ENCODE measurements at places on chromosomes 2 and 18.
A peak's percentile ranks its signal among the peaks of the same experiment; 100 is the strongest.

- DNase-seq = no peak
These were observed 39.3 kb downstream of the CD302 start for GRCh38 chr2:159758686-159759085.

GRCh38 chr2:24872344-24873115 lies 47.5 kb downstream of the ADCY3 start:
- no peak for DNase-seq

DNA sequence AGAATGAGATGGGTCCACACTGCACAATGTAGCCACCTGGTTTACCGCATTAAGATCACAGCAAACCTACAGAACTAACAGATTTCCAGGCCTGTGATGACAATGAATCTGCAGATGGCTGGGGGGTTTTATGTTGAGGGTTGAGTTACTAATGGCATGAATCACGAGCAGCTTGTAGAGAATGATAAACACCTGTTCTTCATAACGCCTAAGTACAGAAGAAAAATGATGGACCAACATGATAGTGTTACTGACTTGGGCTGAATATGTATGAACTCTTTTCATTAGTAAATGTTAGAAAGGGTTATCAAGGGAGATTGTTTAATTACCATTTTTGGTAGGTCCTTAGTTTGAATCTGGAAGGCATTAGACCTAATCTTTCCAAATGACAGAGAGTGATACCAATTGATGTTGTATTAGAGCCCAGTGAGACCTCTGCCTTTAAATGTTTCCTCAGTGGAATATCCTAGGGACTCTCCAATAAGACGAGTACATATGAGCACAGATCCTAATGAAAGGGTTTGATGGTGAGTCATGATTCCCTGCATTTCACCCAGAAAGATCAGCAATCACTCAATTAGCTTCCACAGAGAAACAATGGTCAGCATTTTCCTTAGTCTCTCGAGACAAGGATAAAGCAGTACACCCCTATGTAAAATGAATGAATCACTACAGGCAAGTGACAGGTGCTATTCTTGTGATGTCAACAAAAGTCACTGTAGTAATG lies 243.8 kb downstream of the DLGAP1 start:
- no peak for DNase-seq

- DNase-seq = peak; percentile 67
These were observed 104.1 kb downstream of the CHN1 start for GRCh38 chr2:174901075-174901474.

DNA sequence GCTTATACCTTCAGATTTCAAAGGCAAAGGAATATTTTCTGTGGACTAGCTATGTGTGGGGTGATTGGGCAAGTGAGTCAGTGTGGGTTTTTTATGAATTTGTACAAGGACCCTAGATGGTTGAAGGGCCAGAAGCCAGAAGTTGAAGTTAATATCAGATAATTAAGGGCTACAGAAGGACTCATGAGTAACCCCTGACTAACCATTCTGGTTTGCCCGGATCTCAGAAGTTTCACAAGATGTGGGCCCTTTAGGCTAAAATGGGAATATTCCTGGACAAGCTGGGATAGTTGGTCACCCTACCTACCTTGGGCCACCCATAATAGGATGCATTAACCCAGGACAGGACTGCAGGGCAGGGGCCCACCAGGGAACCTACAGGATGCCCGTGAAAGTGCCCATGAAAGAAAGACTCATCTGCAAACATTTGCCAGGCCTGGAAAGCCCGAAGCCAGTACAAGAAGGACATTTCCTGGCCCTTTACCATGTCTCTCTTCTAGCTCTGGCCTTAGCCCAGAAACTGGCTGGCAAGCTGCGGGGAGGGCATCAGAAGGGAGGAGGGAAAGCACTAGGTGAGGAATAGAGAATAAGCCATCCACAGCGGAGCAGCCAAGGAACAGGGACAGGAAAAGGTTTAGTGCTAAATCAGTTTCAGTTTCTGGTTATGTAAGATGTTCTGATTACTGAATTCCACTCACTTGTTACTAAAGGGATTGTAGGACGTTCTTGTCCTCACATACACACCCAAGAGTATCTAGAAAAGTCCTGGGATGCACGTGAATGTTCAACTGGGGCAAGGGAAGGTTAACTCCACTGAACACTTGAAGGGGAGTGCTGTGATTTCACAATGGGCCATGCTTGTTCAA lies 33.6 kb downstream of the GCG start:
- peak; percentile 66 for DNase-seq

- DNase-seq = no peak
These were observed 18.4 kb upstream of the ST8SIA3 start for GRCh38 chr18:57333940-57334339.

- DNase-seq = no peak
These were observed 91.5 kb downstream of the MSH2 start for GRCh38 chr2:47494267-47495130.

- DNase-seq = no peak
These were observed 158.3 kb downstream of the PRPF40A start for GRCh38 chr2:152559008-152559407.

GRCh38 chr18:78422336-78422735 lies 557.3 kb upstream of the SALL3 start:
- no peak for DNase-seq

DNA sequence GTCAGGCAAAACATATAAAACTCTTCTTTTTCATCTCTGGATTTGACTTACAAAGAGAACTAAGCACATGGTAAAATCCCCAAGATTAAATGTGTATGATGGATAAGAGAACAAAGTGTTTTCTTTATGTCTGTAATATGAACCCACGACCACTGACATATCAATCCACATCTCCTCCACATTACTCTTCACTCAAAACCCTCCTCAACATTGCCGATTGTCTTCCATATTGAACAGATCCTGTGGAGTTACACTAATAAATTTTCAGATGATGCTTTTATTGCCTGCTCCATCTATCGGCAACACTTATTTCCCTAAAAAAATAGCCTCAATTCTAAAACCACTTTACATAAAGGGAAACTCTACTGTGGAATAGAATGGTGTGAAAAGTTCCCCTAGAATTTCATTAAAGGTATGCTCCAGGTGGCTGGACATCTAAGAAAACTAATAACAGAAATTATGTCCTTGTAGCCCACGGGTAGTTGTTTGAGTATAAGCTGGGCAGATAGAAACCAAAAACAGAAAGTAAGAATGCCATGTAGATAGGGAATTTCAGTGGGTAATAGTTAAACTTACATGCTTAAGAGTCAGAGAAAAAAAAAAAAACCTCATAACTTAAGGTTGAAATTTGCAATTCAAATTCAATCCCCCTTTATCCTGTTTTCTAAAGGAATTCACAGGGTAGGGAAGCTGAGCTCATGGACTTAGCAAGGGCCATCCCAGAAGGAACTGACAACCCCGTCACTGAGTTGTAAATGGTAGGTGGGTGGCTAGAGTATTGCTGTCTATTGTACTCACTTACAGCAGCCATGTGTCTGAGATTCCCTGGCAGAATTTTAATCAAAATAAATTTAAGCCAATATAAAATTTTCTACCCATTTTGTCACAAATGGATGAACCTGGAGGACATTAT lies 305.4 kb upstream of the LYPD1 start:
- DNase-seq = no peak

- DNase-seq = peak; percentile 66
These were observed at the start of gene VWA3B for GRCh38 chr2:98086491-98087446. Gene VWA3B (plus strand): TSS chr2:98087167. CDS start chr2:98093093, 5,926 bp downstream.

GRCh38 chr18:75290737-75291358 lies 80.3 kb downstream of the TSHZ1 start:
- DNase-seq = no peak

DNA sequence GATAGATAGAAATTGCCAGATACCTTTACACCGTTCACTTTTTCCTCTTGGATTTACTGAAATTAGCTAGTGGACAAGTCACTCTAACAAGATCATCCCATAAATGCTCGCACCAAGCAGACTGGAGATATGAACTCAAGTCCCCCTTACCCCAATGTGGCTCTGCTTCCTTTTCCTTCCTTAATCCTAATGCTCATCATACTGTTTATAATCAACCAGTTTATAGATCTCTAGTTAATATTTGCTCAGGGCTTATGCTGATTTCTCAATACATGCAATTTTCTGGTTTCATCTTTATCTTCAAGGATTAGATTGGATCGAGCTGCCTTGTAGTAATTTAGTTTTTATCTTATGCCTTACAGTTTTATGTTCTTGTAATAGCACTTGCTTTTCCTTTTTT lies 318.3 kb upstream of the KLHL29 start:
- no peak for DNase-seq

GRCh38 chr18:49018554-49019445 lies 68.0 kb upstream of the SMAD7 start:
- no peak for DNase-seq

GRCh38 chr2:147449323-147449991 lies 395.4 kb upstream of the ACVR2A start:
- no peak for DNase-seq

DNA sequence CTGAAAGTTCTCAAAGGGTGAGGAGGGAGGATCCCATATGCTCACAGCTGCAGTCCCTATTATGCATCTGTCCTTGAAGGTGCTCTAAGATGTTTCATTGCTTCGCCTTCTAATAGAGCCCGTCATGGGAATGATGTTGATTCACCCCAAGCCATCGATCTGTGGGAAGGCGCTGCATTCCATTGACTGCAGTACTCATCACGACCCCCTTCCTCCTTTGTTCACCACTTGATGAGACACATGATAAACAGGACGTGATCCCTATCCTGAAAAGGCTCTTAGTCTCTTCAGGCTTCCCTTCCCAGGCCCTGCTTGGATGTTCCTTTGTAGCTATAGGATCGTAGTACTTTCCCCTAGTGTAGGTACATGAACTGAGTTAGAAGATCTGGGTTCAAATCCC lies 181.8 kb downstream of the AGPS start:
- DNase-seq = no peak

- DNase-seq = no peak
These were observed 370.0 kb upstream of the SPRED2 start for GRCh38 chr2:65802298-65802942.

DNA sequence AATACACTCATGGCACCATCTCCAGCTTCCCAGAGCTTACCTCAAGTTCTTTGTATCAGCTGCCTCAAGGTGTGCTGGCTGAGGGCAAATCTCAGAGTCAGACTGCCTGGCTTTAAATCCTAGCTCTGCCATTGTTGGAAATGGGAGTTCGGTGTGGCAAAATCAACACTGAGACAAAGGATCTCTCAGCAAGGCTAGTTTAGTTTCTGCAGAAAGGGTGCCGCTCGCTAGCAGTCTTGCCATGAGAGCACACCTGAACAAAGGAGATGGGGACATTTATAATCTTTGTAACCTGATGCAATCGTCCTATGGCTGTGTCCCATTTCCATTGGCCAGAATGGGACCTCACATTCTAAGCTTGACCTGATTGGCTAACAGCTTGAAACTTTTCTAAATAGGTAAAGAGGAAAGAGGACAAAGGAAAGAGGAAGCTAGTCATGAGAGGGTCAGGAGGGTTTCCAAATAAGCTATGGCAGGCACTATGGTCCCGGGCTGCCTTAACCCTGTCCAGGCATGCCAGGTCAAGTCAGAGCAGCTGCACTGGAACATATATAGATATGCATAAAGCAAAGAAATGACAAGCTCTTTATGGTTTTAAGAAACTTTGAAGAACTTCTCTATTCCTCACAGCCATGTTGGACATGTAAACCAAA lies 4.3 kb upstream of the UBE2F start:
- DNase-seq = no peak

GRCh38 chr2:73020306-73020656 lies 51.2 kb downstream of the SFXN5 start:
- DNase-seq = no peak

DNA sequence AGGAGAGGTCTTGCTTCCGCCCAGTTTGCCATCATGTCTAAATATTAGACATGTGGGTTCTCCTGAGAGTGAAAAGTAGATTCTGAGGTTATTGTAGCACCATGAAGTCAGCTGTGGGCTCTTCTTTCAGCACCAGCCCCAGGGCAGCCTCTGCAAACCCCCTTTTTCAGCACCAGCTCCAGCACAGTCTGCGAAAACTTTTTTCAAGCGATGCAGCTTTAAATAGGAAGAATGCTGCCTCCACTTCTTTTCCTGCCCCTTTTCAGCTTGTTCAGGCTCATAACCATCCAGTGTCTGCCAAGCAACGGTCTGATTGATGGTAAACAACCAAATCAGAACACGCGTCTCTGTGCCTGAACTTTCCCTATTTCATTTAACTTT lies at the start of gene COL5A2:
Gene COL5A2 (minus strand): TSS at position 192 of the 381 bp plus-strand sequence. CDS start 157 bp downstream, at position 35.
- DNase-seq = peak; percentile 69

- DNase-seq = no peak
These were observed 79.8 kb upstream of the SPATS2L start for GRCh38 chr2:200226451-200227426.

- DNase-seq = no peak
These were observed 180.3 kb downstream of the VAPA start for GRCh38 chr18:10094154-10094553.

Measured in GM03348 (cell line).